ENCODE measurements at places on chromosomes 4 and X. TPM values are rescaled to one million over a fixed set of nuclear protein-coding genes. Genes with fewer than 3 reads are reported as not detected.
A peak's percentile ranks its signal among the peaks of the same experiment; 100 is the strongest.

GRCh38 chr4:119525005-119525749, 103.4 kb downstream of the PDE5A start:
- peaks cover 3% of the 10 kb centered on the region for H3K27me3 ChIP-seq
- H3K36me3 ChIP-seq = no peaks in the 10 kb centered on the region
- H3K4me3 ChIP-seq = no peak overlapping the region
- H3K27ac ChIP-seq = no peak overlapping the region

GRCh38 chrX:133938530-133938929, 46.9 kb downstream of the GPC3 start:
- no peaks in the 10 kb centered on the region for H3K27me3 ChIP-seq
- H3K4me3 ChIP-seq = no peak overlapping the region

DNA sequence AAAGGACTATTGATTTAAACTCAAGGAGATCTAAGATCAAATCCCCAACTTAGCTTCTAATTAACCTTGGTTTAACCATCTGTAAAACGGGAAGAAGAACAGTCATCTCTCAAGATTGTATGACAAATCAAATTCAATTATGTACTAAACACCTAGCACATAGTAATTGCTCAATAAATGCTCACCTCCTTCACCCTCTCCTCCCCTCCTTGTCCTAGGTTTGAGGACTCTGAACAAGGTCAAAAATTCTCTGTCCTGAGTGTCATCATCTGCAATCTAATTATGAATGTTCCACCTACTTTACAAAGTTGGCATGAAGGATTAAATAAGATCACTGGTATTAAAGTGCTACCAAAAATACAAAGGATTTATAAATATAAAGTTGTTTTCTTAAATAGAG, 320.1 kb upstream of the PPARGC1A start:
- H3K4me3 ChIP-seq = no peak overlapping the region
- no peak overlapping the region for H3K27ac ChIP-seq
- H3K27me3 ChIP-seq = no peaks in the 10 kb centered on the region

GRCh38 chr4:161254375-161254774, 909.4 kb downstream of the FSTL5 start:
- H3K4me1 ChIP-seq = no peaks in the 10 kb centered on the region
- peaks cover 6% of the 10 kb centered on the region for H3K36me3 ChIP-seq
- no peak for DNase-seq

OCIAD2 gene
- total RNA-seq = 66.7 TPM

- H3K27me3 ChIP-seq = no peaks in the 10 kb centered on the region
- DNase-seq = no peak
- H3K27ac ChIP-seq = no peak overlapping the region
- no peaks in the 10 kb centered on the region for H3K4me1 ChIP-seq
- H3K36me3 ChIP-seq = no peaks in the 10 kb centered on the region
Measured at GRCh38 chr4:98802770-98803198, 126.1 kb downstream of the EIF4E start.

DNA sequence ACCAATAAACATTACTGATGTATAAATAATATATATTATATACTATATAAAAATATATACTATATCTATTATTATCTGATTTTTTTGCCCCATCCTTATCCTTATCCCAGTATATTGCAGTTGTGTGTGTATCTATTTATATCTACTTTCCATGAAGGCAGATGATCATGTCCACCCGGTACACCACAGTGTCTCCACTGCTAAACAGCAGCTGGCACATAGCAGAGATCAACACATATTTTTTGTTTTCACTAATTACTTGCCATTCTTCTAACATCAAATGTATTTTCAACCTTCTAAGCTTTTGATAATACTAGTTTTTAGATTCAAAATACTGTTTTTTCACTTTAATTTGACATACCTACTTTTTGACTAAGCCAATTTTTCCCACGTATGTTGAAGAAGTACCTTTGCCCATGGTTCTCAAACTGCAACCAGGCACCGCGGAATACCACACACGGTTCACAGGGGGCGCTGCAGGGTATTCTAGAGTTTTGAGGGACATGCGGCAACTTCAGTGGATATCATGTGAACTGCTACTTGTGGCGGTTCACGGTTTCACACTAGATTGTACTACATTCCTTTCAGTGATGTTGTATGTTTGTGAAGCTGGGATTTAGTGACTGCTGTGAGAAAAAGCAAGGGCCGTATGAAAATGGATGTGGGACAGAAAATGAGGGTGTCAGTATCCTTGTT, 182.5 kb upstream of the NPY2R start:
- peak; percentile 63 for DNase-seq
- no peaks in the 10 kb centered on the region for H3K4me1 ChIP-seq
- H3K27ac ChIP-seq = no peak overlapping the region
- H3K4me3 ChIP-seq = no peak overlapping the region

PRDM8 gene
- 16.6 TPM for total RNA-seq

DNA sequence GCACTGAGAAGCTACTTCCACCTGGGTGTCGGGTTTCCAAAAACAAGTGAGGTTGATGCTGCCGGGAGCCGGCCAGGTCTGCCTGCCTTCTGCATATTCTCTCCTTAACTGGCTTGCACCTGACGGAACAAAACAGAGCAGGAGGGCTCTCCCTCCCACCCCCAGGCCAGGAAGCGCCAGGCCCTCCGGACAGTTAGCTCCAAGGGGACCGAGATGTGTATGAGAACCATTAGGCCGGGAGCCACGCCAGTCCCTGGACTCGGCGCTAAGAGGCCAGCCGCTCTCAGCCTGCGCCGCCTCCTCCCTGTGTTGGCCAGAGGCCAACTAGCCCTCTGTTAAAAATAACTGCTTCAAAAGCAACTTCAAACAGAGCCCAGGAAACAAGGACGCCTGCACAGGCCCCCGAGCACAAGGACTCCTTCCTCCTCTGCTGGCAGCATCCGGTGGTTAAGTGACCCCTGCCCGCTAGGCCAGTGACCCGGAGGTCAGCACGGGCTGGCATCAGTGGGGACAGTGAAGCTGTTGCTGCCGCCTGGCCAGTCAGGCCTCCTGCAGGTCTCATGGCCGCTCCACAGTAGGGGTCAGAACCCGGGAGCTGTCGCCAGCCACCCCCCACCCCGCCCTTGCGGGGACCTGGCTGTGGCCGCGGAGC, 107.9 kb downstream of the ABLIM2 start:
- peaks cover 17% of the 10 kb centered on the region for H3K27me3 ChIP-seq
- H3K27ac ChIP-seq = peak overlapping the region; percentile 52
- no peaks in the 10 kb centered on the region for H3K36me3 ChIP-seq
- no peak overlapping the region for H3K4me3 ChIP-seq

DNA sequence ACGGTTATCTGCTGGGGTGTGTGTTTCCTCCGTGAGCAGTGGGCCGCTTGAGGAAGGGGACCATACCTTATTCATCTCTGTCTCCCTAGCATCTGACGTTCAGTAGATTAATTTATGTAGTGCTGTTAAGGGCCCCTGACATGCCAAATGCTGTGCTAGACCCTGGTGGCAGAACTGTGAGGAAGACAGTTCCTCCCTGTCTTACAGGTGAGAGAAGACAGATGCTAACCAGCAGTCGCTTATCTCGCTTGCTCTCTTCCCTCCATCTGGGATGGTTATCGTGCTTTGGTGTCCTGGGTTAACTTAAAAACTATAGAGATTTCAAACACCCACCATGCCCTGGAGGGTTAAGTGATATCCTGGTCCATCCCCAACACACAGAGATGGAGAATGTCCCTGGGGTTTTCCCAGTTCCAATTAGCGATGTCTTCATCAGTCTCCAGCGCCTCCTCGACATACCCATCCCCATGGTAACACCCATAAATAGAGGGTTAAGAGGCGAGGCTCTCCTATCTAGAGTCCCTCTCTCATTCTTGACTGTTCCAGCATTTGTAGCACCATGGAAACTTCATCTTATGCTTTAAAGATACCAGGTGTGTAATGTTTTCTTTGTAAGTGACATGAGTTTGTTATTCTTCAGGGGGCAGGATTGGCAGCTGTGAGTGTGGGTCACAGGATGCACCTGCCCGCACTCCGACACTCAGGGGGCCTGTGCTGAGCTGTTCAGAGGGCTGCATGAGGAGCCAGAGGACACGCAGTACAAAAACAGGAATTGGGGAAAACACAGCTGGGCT, 135.2 kb downstream of the STK32B start:
- H3K27me3 ChIP-seq = no peaks in the 10 kb centered on the region
- H3K4me3 ChIP-seq = no peak overlapping the region
- H3K4me1 ChIP-seq = peaks cover 3% of the 10 kb centered on the region
- H3K27ac ChIP-seq = no peak overlapping the region

- H3K27me3 ChIP-seq = peaks cover 50% of the 10 kb centered on the region
- peak overlapping the region; percentile 57 for H3K27ac ChIP-seq
- no peak for DNase-seq
- peaks cover 13% of the 10 kb centered on the region for H3K36me3 ChIP-seq
- peaks cover 44% of the 10 kb centered on the region for H3K4me1 ChIP-seq
- H3K4me3 ChIP-seq = no peak overlapping the region
Measured at GRCh38 chr4:7785017-7785416, 154.6 kb downstream of the AFAP1 start.
